ENCODE measurements at places on chromosomes 3 and 15.

DNA sequence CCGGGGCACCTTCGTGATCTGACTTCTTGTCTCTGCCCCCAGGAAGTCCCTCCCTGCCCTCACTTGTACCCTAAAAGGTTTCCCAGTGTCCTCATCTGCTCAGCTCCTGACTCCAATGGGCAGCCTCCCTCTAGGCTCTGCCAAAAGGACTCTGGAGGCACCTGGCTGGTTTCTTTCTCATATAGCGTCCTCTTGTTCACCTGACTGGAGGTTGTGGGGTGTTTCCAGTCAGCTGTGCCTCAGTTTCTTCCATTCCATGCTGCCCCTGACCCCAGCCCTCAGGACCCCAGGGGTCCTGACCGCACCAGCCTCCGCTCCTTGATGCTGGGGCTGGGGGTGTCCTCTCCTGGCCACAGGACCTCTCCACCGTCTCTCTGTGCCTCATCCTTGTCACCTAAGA is 2.5 kb downstream of the PRR23E start:
- no peak for DNase-seq

DNA sequence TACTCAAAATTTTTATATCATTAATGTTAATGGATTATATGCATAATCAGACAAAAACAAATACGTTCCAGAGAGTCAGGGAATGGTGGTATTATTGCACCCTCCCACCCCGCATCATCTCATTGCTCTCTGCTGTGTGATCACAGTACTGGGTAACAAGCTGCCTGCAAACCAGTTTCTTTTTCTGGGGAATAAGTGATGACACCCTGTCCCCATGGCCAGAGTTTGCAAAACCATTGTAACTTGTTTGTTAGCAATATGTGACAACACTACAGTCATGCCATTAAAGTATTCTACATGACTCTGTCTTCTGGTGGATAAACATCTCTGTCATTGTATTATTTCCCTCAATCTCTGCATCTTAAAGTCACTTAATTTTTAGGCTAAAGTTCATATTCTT is 39.5 kb downstream of the ZBTB38 start:
- DNase-seq = no peak

DNA sequence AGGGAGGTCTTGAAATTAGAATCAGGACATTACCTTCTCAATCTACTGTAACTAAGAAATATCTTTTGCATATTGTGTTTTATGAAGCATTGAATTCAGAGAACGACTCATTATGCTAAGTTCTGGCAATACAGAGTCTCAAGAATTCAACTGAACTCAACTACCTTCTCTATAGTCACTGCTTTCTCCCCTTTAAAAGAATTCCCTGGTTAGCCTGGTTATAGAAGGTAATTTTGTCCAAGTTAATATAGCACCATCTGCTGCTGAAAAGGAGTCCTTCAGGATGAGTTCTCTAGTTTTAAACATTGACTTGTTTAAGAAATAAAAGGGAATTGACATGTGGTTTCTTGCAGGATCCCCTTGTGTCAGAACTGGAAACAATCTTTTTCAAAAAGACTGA is 60.2 kb downstream of the IL16 start:
- peak; percentile 0 for DNase-seq

DNA sequence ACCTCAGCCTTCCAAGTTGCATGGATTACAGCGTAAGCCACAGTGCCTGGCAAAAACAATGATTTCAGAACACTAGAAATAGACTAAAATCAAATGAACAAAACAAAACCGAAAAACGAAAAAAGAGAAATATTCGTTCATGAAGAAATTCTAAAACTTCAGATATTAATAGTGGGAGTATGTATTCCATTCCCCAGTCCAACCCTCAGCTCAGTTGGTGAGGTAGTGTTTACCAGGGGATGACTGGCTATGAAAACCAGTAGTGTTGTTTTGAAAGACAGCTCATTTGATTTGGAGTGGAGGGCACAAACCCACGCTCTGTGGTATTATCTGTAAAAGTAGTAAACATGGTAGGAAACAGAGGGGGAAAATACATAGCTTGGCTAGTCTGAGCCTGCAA is 6.8 kb upstream of the SNRK start:
- DNase-seq = no peak

GRCh38 chr3:135172191-135172869 is 377.3 kb downstream of the EPHB1 start:
- DNase-seq = no peak

- DNase-seq = no peak
Measured at GRCh38 chr15:94584833-94585244, 353.5 kb downstream of the MCTP2 start.

GRCh38 chr15:47934342-47934741 is 186.4 kb upstream of the SLC24A5 start:
- DNase-seq = no peak

GRCh38 chr15:70342141-70342540 is 244.4 kb upstream of the TLE3 start:
- no peak for DNase-seq

DNA sequence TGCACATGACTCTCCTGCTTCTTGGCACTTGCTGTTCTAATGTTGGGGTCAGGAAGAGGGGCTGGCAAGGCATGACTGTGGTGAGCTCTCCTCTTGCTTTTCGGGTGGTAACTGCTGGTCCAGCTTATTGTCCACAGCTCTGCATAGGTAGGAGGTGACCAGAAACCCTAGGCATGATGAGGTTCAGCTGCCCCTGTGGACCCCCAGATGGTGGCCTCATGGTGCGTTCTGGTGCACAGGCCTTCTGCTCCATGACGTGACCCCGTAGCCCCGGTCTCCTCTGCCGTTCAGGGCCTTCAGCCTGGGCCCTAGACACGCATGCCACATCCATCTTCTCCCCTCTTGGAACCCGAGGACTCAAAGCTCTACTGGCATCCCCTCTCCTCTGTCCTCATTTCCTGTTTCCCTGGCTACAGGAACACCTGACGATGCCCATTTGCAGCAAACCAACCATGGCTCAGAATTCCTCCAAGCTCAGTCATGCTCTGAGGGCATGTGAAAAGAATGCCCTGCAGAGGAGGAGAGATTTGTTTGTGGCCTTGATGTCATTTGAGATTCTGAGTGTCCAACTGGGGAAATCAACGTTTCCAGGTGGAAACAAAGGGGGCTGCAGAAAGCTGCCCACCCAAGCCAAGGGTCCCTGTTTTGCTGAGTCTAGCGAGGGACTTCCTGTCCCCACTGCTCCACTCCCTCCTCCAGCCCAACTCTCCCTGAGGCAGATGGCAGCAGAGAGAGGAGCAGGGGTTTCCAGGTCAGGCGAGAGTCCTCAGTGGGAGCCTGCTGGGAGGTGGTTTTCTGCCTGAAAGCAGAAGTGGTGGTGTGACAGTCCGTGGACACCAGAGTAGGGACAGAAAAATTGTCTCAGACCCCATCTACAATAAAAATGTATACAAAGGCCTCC is 198.7 kb upstream of the LYSMD4 start:
- DNase-seq = no peak

DNA sequence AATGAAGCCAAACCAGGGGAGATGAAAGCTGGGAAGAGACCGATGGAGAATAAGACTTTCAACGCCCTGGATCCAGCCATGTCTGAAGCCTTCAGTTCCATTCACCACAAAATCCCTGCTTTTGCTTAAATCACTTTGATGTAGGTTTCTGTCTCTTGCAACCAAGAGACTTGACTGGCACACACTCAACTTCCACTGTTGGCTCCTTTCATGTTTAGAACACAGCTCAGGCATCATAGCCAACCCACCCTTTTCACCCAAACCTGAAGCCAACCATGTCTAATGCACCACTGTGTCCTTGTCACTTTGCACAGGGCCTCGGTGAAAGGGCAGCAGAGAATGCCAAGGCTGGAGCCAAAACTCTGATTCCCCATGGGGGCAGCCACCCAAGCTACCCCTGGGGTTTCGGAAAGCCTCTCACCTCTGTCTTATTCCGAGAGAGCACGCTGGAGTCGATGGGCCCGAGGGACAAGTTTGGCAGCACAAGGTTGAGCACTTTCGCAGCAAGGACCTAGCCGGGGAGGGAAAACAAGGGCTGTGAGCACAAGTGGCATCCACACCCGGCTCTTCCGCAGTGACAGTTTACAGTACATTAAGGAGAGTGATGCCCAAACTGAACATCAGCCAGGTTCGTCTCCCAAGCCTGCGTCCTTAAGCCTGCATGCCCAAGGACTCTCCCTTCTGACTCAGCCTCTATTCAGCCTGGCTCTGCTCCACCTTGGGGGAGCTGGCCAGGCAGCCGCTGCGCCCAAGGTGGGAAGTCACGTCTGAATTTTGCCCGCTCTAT is 37.6 kb downstream of the ABTB1 start:
- DNase-seq = peak; percentile 21

DNA sequence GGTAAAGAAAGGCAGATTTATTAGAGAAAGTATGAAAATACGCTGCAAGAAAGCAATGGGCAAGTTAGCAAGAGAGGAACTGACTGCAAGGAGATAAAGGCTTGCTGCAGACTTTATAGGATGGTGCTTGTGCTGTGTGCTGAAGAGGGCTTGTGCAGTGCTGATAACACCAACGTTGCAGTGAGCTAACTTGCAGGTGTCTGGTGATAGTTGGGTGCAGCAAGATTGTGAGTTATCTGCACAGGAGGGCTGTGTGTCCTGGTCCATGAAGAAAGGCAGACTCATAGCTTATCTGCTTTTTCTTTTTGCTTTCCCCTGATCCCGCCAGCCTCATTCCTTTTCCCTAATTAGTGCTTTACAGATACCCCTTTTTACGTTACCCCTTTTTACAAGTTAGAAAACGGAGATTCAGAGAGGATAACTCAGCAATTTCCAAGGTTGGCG is 58.0 kb upstream of the ZNF148 start:
- no peak for DNase-seq

- DNase-seq = no peak
Measured at GRCh38 chr3:174822320-174822719, 36.8 kb upstream of the NAALADL2 start.

DNA sequence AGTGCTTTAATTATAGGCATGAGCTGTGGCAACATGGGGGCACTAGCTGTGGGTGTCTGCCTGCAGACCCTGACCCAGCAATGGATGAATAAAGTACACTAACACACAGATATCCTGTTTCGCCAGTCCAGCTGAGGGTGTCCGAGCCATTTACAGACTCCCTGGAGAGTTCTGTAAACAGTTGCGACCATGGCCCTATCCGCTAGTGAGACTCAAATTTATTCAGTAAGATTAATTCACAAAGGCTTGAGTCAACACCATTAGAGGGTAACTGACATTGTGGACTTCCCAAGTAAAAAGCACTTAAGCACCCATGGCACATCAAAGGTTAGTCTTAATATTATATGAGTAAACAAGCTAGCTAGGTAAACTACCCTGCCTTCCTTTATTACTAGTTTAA is 161.6 kb downstream of the TBL1XR1 start:
- no peak for DNase-seq

DNA sequence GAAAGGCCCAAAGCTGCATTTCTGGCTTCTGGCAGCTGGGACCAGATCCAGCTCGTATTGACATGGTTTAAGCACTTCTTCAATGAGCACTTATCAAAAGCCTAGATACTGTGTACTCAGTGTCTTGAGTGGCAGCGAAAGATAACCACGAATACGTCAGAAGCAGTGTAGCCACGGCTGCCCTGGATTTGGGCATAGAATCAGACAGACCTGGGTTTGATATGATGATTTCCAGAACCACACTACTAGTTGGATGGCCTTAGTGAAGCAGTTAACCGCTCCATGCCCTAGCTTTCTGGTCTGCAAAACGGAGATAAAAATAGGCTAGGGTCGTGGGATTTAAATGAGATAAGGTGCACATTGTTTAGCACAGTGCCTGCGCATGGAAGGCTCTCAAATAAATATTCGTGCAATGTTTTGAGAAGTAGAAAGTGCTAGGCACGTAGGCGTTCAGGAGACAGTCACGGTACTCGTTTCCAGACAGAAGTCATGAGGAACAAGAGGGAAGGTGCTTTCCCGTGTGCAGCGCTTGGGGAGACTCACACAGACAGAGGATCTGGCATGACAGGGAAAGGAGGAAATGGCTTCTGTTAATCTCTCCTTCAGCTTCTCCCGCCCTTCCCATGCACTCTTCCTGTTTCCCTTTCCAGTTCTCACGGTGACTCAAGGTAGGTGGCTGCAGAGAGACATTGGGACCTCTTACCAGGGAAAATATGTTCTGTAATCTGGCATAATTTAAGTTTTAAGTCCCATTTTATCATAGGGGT is 70.3 kb downstream of the CCNL1 start:
- no peak for DNase-seq

DNA sequence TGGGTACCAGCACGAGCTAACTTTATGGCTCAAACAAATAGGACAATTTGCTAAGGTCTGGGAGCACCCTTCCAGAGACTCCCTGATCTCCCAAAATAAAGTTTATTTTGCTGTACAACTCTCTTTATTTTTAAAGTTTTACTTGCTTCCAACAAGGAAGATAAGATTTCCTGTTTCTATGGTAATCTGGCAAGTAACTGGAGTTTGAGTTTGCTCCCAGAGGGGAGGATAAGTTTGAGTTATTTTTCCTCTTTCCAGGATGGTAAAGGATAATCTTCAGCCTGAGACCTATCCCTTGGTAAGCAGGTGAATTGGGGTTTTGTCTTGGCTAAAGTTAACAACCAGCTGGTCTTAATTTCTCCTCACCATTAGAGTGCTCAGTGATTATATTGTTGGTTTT is 1019.4 kb upstream of the ALCAM start:
- no peak for DNase-seq

DNA sequence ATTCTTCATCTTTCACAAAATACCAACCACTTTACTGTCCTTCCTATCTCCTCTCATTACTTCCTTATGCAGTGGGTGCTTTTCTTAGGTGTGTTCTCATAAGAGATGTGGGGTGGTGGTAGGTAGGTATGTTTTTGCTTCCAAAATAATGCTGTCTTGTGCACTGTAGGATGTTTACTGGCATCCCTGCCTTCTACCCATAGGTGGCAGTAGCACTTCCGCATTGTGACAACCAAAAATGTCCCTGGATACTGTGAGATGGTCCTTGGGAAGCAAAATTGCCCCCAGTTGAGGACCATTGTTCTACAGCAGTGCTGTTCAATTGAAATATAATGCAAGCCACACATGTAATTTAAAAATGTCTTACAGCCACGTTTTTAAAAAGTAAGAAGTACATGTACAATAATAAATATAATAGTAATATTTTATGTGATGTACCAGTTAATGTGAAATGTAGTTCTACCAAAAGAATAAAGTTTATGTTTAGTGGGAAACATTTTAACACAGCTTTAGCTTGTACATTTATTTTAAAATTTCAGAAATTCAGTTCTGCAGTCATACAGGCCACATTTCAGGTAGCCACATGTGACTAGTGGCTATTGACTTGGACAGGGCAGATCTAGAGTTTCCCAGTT is 75.2 kb downstream of the NEO1 start:
- no peak for DNase-seq

GRCh38 chr3:39090922-39091321 is 16.5 kb downstream of the GORASP1 start:
- no peak for DNase-seq

- no peak for DNase-seq
Measured at GRCh38 chr15:85563328-85563727, 182.9 kb downstream of the AKAP13 start.

DNA sequence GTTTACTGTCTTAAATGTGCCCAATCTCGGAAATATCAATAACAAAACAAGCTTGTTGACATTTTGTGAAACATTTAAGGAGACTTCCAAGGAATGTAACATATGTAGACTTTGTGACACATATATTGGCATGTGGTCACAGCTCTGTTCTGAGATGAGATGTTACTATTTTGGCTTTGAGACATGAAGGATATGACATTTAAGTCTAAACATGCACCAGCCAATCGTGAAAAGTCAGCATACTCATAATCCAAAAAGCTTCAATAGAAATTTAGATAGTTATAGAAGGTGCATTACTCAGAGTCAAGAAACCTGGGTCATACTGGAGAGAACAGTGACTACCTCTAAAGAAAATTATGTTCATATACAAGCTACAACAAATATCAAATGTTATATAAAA is 13.4 kb downstream of the COMMD2 start:
- no peak for DNase-seq

- DNase-seq = no peak
Measured at GRCh38 chr15:86101818-86102217, 22.1 kb downstream of the AGBL1 start.
